ENCODE measurements at places on chromosomes 11 and 22.

DNA sequence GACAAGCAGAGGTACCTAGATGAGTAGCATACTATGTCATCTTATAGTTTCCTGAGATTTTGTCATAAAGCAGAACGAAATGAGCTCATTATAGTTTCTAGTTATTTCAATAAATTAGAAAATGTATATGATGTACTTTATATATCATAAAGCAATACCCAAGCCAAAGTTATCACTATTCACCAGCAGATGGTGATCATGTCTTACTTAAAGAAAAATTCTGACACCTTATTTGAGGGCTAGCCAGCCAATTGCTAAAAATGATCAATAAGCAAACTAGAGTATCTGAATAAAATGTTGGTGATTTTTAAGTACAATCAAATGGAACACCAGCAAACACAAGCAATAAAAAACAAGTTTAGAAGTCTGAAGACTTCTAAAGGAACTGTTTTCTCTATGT is 44.1 kb downstream of the RSF1 start:
- DNase-seq, result no peak

DNA sequence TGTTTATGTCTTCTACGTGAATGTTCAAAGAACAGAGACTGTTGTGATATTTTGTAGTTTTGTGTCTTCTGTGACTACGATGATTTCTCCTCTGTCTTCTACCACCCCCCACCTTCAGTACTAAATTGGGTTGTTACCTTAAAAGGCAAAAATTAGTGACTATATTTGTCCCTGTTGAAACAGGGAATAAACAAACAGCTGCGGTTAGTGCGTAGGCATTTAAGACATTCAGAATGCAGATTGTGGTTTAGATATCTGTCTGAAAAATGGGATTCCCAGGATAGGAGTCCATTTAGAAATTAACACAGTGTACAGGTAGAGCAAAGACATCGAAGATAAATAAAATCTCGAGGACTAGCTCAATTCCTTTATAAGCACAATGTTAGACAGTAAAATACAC is 15.6 kb upstream of the ARHGAP42 start:
- DNase-seq, result no peak

DNA sequence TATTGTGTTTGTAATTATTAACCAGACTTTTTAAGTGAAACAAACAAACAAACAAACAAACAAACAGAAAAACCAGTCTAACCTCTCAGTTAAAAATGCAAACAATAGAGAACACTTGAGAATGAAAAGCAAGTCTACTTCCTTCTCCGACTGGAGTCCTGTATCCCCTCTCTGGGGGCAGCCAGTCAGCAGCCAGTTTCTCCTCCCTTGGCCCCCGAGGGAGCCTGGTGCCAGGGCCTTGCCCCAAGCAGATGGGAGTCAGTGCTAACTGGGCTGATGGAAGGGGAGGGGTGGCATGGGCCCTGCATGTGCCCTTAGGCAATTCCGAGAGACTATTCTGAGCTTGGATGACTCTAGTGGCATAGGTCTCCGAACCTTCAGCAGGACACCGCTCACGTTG is 137.2 kb downstream of the GRIK4 start:
- DNase-seq, result no peak

- no peak for DNase-seq
Measured at GRCh38 chr11:10743354-10744000, 7.6 kb upstream of the CTR9 start.

- DNase-seq, result no peak
Measured at GRCh38 chr11:73258104-73259035, 13.8 kb upstream of the P2RY6 start.

- no peak for DNase-seq
Measured at GRCh38 chr11:71990701-71991100, 8.0 kb upstream of the IL18BP start.

- DNase-seq, result no peak
Measured at GRCh38 chr11:129457321-129457720, 81.7 kb downstream of the BARX2 start.

DNA sequence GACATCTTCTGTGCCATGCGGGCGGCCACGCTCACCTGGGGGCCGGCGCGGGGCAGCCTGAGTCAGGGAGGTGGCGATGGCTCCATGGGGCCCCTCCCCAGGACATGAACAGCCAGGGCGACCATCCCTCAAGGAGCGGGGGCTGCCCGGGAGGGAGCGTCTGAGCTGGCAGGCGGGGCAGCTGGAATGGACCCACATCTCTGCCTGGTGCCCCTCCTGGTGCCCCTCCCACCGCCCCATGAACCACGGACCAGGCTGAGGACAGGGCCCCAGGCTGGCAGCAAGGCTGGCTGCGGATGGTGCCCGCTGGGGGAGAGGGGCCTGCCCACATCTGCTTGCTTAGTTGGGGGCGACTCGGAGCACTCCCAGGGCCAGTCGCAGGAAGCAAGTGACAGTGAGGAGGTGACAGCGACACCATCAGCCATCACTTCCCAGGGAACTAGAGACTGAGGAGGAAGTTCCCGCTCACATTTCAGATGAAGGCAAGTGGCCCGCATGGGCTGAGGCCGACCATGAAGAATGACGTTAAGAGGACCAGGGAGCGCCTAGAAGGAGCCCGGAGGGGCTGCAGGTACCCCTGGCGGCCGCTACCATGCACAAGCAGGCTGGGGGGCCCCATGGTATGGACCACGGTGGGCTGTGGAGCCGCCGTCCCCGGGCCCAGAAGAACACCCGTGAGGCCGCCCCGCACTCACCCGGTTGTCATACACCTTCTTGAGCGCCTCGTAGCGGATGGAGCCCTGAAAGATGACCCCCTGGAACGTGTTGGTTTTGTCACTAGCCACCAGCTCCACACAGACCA is 37.3 kb downstream of the KIAA0930 start:
- DNase-seq, result no peak

DNA sequence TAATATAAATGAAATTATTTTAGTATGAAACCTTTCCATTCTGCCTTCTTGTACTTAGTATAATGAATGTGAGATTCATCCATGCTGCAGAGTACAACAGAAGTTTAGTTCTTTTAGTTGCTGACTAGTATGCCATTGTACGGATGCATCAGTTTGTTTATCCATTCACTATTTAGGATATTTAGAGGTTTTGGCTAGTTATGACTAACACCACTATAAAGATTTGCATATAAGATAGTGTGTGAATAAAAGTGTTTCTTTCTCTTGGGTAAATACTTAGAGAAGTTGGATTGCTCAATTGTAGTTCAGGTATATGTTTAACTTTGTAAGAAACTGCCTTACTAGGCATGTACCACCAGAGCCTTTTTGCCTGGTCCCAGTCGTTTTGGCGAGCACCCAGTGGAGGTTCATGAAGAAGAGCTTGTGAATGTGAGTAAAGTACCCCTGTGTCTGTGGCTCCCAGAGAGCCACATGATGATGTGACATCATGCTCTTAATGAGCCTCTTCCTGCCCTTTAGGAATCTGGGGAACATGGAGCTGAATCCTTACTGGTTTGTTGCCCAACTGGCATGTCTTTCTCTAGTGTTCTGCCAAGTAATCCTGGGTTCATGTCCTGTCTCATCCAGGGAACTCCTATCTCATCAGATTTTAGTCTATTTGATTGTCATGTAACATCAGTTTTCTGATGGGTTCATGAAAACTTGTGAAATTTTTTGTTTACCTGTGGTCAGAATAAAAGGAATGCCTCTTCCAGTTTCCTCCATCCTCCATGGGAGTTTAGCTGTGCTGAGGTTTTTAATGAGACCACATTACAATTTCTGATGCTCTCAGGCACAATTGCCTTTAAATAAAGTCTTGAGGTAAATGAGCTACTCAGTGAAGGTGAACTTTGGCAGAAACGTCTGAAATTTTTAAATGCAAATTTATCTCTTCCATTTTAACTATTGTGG is 234.8 kb downstream of the CASP12 start:
- DNase-seq, result no peak

GRCh38 chr11:122578171-122578825 is 77.2 kb upstream of the UBASH3B start:
- DNase-seq, result no peak

- no peak for DNase-seq
Measured at GRCh38 chr11:27934830-27935145, 173.2 kb downstream of the KIF18A start.

- no peak for DNase-seq
Measured at GRCh38 chr11:80532633-80533232, 1091.9 kb upstream of the TENM4 start.

DNA sequence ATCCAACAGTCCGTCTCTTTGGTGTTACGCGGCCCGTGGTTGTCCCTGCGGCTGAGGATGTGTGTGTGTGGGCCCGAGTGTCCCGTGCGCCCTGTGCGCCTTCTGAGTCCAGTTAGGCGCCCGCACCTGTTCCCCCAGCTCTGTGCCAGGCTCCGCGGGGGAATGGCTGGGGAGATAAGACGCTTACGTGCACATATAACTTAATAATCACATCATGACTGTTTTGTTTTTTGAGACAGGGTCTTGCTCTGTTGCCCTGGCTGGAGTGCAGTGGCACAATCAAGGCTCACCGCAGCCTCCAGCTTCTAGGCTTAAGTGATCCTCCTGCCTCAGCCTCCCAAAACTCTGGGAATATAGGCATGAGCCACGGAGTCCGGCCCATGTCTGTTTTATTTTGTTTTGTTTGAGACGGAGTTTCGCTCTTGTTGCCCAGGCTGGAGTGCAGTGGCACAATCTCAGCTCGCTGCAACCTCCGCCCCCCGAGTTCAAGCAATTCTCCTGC is 817 bp downstream of the ARL2 start:
- DNase-seq, result no peak

DNA sequence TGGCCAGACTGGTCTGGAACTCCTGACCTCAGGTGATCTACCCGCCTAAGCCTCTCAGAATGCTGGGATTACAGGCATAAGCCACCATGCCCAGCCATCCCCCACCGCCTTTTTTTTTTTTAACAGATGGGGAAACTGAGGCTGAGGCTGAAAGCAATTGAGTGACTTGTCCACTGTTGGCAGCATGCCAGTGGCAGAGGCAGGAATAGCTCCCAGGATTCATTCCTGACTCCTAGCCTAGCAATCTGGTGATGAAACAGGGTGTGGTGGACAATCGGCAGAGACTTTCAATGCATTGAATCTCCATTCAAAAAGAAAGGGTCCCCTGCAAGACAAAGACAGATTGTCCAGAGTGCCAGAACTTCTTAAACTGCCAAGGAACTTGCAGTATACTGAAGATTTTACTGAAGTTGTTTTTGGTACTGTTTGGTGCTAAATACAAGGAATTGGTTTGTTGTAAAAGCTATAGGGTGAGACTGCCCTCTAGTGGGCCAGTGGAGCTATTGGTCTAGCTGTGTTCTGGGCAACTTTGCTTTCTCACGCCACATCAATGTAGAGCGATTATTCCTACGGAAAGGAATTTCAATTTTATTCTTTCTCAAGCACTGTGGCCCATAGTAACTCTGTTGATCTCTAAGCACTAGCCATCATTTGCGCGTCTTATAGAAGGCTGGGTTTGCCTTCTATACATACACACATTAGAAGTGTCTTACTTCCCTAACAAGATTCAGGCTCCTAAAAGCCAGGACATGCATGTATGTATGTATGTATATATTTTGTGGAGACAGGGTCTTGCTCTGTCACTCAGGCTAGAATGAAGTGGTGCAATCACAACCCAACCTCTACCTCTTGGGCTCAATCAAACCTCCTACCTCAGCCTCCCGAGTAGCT is 21.0 kb downstream of the C22orf31 start:
- DNase-seq, result no peak

GRCh38 chr22:45526768-45527360 is 24.2 kb downstream of the FBLN1 start:
- DNase-seq, result no peak

GRCh38 chr11:128219731-128220120 is 367.6 kb downstream of the ETS1 start:
- DNase-seq, result no peak

- DNase-seq, result no peak
Measured at GRCh38 chr11:59673291-59673690, 4.5 kb upstream of the PATL1 start.

- no peak for DNase-seq
Measured at GRCh38 chr22:19805821-19806212, 45.2 kb downstream of the TBX1 start.

- DNase-seq, result peak; percentile 62
Measured at GRCh38 chr11:61679893-61680621, at the start of gene DAGLA. Gene DAGLA (plus strand): TSS chr11:61680391. CDS start chr11:61720156, 39,765 bp downstream.

DNA sequence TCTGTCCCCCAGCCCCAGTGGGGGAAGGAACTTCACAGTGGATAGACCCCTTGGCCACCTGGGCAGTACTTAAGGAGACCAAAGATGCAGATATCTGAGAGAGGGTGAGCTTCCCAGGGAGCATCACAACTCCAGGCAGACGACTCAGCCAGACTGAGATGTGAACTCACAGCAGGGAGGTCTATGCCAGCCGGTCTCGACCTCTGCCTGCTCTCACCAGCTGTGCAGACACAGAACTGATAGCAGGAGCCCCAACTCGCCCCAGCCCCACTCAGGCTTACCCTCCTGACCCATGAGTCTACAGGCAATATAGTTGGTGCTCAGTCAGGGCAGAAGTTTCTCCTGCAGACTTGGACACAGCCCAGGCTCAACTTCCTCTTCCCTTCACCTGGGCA is 29.7 kb upstream of the ACCSL start:
- DNase-seq, result no peak

GRCh38 chr11:95547186-95547585 is 242.4 kb downstream of the FAM76B start:
- DNase-seq, result no peak

DNA sequence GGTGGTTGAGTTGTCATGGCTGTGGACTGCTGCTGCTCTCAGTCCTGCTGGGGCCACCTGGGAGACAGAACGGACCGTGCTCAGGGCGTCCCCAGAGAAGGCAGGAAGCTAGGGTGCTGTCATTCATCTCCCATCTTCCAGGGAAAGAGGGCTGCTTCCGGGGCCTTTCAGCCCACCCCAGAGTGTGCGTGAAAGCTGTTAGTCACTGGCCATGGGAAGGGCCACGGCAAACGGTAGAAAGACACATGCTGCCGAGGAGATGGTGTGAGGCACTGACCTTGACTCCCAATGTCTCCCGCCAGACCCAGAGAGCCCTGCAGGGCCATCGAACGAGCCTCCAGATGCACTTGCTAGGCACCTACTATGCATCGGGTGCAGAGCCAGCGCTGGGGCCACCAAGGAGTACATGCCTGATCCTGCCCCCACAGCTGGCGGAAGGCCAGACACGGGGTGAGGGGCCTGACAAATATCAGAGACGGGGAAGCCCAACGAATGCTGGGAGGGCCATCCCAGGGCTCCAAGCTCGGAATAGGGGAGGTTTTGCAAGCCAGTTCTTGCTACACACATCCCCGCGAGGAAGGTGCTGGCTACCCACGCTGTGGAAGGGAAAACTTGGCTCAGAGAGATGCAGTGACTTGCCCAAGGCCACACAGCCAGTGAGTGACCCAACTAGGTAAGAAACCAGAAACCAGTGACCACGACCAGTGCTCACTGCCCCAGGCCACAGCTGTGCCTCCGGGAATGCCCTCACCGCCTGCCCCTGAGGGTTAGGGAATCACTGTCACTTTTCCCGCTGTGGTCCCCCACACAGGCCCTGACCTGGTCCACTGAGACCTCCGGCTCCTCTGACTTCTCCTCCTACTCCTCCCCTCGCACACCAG is 10.1 kb downstream of the RAC2 start:
- DNase-seq, result no peak

GRCh38 chr11:10926801-10927211 is 69.0 kb upstream of the ZBED5 start:
- DNase-seq, result no peak

GRCh38 chr11:68383976-68384501 is 71.6 kb downstream of the LRP5 start:
- DNase-seq, result no peak

GRCh38 chr22:45882881-45883810 is 93.8 kb downstream of the WNT7B start:
- DNase-seq, result no peak

GRCh38 chr11:111878385-111878848 is 548 bp downstream of the FDXACB1 start:
- DNase-seq, result no peak

GRCh38 chr11:75453916-75454655 is 21.1 kb upstream of the KLHL35 start:
- DNase-seq, result no peak

- no peak for DNase-seq
Measured at GRCh38 chr11:125157118-125157733, 7.3 kb upstream of the PKNOX2 start.
